DMS153 (cell line): ENCODE measurements at places on chromosomes 2 and 18.

- no peak for DNase-seq
Measured at GRCh38 chr2:24054366-24055010, 4.9 kb downstream of the FKBP1B start.

DNA sequence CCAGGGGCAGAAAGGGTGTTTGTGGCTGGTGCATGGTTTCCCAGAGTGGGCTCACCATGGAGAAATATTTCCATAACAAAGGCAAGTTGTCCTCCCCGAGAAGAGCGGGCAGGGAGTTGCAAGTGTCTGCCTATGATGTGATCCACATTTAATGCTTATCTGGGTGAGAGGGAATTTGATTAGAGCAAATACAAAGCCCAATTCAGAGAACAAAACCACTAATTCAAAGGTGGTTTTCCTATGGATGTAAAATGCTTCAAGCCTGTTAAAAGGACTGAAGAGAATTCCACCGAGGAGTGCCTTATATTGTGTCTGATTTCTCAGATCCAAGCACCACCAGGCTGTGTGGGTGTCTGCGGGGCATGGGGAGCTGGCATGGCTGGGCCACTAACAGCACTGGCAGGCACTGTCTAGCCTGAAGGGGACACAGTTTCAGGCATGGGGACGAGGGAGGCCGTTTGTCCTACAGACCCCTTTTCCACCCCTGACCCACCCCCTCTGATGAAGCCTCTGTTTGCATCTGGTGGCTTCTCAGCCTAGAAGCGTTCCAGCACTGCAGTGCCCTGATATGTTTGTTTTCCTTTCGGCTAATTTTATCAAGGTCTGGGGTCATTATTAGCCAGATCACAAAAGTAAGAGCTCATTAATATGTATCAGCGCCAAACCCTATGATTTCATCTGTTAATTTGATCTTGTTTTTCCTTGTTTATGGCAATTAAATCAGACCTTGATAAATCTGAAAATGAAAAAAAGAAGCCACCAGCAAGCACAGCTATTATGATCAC, 357.3 kb downstream of the HRH4 start:
- no peak for DNase-seq

GRCh38 chr2:11842336-11842735, 95.9 kb downstream of the LPIN1 start:
- DNase-seq: no peak

GRCh38 chr2:127140538-127140937, 33.6 kb upstream of the BIN1 start:
- no peak for DNase-seq

DNA sequence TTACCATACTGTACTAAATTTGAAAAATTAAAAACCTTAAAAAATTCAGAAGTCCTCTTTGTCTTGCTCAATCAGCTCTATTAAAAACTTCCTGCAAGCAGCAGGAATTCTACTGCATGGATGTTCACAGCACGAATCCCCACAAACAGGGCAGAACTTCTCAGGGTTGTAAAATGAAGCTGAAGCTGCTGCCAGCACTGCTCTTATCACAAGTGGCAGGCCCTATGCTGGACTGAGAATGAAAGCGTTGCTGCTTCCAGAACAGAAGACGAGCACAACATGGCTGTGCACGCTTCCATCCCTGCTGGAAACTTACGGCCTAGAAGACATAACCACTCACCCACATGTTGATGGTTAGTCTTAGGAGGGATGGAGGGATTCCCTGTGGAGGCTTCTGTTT, 134.0 kb downstream of the RAB3GAP1 start:
- DNase-seq: no peak

- no peak for DNase-seq
Measured at GRCh38 chr2:171524018-171524401, 1.7 kb downstream of the CYBRD1 start.

GRCh38 chr18:49812286-49813068, 856 bp downstream of the ACAA2 start:
- peak; percentile 2 for DNase-seq

DNA sequence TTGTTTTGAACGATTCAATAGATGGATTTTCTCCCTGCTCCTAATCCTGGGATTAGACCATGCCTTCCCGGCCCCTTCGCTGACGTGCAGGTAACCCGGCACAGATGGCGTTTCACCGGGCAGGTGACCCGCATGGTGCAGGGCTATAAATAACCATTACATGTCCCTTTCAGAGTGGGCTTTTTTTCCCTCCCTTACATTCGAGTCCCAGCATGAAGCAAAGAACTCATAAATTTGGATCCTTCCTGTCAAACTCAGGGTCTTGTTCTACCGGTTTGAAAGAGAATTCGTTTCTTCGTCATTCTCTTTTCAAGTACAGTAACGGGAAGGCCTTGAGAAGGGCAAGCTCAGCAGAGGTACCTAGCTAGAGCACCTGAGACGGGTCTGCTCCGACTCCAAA, 46.1 kb downstream of the EDAR start:
- no peak for DNase-seq

- no peak for DNase-seq
Measured at GRCh38 chr18:67924656-67925055, 408.1 kb upstream of the DSEL start.

DNA sequence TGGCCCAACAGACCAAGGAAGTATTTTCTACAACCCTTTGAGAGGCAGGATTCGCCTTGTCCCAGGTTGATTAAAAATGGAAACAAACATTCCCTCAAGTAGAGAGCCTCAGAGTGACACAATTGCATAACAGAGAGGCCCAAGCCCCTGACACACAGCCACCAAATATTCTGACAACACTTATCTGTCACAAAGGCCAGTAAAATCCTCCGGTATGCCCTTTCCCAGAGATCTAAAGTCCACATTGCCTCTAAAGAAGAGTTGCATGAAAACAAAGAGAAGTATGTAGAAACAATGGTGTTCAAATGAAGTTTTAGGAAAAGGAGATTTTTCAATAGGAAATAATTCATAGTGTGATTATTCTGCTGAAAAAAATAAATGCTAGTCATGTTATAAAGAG, 32.1 kb downstream of the DSEL start:
- DNase-seq: no peak

- DNase-seq: no peak
Measured at GRCh38 chr18:63907664-63908063, at the start of gene SERPINB10. SERPINB10 (plus strand) TSS chr18:63907958; CDS start chr18:63915511, 7,553 bp downstream.

DNA sequence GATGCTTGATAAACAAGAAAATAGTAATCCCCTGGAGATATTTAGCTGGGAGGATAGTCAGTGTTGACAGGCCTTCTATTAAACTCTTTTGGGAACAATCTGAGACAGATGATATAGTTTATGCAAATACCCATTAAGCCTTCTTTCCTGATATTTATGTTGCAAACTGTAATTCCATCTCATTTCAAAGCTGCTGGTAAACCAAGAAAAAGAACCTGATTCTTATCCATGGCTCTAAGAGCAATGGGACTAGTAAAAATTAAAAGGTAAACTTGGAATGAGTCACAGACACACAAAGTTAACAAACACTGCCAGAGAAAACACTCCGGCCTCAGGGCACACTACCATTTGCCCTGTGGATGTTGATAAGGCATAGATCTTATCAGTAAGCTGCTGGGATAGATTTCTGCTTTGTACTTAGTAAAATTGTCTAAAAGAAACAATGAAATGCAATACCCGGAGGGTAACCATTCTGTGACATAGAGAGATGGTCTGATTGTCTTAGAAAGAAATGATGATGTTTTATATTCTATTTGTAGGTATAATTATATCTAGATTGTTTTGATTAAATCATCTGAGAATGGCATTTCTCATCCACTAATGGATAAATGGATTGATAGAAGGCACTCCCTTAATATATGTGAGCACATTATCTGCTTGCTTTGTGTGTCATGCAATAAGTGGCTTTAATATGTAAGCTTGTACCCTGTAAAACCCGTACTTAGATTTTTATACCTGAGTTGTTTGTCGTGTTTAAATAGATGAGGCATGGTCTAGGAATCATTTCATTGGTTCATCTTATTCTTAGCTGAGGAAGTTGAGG, 13.2 kb downstream of the GALR1 start:
- peak; percentile 49 for DNase-seq
